ENCODE measurements at places on chromosomes 3 and 15.

DNA sequence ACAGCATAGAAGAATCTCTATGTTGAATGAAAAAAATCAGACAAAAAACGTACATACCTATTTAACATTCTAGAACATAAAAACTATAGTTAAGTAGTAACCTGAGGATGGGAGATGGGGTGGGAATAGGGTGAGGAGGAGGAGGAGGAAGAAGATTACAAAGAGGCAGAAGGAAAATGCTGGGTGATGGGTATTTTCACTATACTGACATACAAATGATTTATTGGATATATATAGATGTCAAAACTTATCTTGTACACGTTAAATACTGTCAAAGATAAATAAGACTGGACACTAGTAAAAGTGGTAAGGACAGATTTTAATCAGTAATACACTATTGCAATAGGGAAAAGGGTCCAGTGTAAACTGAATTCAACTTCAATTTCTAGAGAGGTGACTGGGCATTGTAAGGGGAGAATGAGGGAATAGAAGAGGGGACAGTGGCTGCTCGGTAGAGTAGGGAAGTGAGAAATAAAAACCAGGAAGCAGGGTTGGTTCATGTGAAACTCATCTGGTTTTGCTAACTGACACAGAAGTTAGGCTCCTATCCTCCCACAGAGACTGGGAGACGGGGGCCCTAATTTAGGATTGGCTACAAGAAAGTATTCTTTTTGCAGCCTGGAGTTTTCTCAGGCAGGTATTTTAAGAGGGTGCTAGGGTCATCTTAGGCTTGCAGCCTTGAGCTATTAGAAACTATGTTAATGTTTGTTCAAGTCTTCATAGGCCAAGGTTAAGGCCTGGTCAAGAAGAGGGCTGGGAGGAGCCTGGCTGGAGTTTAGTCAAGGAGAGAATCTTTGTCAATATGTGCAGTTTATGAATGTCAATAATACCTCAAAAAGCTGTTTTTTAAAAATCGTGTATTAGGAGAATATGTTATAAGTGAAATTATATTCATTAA lies 15.0 kb upstream of the C15orf61 start:
- DNase-seq, result no peak

DNA sequence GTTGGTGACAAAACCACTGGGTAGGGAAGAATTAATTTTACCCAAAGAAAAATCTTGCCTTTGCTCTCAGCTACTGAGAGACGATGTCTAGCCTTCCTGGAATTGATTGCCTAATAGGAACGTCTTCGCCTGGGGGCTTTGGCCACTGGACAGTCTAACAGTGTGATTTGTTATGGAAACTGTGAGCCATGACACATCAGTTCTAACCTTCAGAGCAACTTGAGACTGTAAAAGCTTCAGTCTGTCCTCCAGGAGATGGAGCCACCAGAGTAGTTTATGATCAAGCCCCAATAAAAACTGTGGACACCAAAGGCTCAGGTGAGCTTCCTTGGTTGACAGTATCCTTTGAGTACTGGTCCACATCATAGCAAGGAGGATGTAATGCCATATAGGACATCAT lies 235.8 kb upstream of the TMCO5A start:
- DNase-seq, result peak; percentile 1

DNA sequence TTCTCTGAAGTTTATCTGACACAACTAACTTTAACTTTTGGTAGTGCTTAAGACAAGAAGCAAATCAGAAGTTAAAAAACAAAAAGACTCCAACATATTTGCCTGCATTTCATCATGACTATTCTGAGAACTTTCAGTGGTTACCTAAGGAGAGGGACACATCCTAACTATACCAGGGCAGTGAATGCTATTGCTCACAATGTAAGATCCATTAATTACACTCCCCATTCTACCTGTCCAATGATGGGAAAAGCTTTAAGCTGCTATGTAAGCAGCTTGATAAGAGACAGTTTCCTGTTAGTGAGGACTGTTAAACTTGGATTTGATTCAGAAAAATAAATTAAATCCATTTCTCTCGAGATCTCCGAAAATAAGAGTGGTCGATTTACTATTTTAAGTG lies 37.5 kb downstream of the SERPINI1 start:
- DNase-seq, result no peak

DNA sequence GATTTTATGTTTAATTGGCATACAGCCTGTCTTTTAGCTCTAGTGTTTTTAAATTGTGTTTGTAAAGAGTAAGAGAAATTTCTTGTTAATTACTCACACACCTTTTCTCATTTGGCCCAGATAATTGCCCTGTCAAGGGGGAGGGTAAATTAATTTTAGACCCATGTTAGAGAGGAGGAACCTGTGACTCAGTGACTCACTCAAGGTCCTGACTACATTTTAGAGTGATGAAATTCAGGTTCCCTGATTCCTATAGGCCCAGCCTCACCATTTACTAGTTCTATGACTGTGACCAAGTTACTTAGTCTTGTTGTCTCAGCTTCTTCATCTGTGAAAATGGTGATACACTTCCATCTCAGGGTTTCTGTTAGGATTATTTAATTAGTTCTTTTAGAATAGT lies 125.2 kb upstream of the DPH6 start:
- DNase-seq, result no peak

- no peak for DNase-seq
These were observed 321.7 kb upstream of the FRG2C start for GRCh38 chr3:75342425-75342824.

- no peak for DNase-seq
These were observed 12.8 kb upstream of the GATA2 start for GRCh38 chr3:128505771-128506170.

GRCh38 chr15:38874464-38874863 lies 309.9 kb upstream of the RASGRP1 start:
- DNase-seq, result no peak

DNA sequence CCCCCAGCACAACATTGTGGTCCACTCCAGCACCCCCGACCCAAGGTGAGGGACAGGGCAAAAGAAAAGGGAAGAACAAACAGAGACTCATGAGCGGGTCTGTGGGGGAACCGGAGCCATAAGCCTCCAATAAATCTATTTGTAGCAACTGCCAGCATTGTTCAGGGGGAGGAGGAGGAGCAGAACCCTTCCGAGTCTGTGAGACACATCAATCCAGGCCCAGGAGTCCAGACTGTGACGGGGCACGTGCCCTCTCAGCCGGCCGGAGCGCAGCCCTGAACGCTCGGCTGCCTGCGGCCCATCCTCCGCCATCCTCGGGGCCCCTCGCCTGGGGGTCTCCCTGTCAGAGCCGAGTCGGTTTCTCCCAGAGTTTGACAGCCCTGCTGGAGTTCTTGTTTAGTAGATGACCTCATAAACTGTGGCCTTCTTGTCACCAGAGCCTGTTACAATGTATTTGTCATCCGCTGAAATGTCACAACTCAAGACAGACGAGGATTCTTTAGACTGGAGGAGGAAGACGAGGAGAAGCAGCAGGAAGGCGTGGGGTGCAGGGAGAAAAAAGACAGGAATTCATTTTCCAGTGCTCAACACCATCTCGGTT lies 47.9 kb downstream of the TLE3 start:
- no peak for DNase-seq

DNA sequence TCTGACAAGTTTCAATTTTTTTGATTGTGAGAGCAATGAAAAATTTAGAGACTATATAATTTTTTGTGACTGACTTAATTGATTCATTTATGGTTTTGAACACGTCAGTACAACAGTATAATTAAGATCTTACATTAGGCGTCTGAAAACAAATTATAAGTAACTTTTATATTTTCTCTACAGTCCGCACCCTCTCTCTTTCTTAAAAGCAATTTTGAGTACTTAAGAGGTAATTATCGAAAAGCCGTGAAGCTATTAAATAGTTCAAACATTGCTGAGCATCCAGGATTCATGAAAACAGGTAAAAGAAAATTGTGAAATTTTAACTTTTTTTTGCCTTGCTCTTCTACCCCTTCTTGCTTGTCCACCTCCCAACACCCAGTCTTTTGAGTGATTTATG lies 34.9 kb downstream of the CNOT10 start:
- DNase-seq, result no peak

GRCh38 chr15:49673861-49674260 lies 53.0 kb downstream of the DTWD1 start:
- DNase-seq, result no peak

- peak; percentile 45 for DNase-seq
These were observed 106.2 kb upstream of the PLAAT1 start for GRCh38 chr3:193134856-193135255.

GRCh38 chr3:25458420-25458814 lies 30.4 kb downstream of the RARB start:
- no peak for DNase-seq

- DNase-seq, result peak; percentile 5
These were observed 172.8 kb downstream of the KCNMB2 start for GRCh38 chr3:178709051-178709450.

DNA sequence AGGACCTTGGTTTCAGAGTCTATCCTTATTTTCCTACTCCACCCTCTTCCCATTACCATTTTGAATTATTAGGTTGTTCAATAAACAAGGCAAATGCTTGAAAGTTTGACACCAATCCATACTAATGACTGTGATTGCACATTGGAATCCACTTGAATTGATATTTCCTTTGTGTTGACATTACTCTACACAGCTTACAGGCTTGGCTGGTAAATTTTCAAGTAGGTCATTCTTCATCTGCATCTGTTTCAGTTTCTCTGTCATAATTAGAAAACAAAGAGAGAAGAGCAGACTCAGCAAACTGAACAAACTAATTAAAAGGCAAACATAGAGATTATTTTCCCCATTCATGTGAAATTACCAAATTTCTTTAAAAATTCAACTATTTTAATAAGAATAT lies 732.9 kb upstream of the BCHE start:
- DNase-seq, result no peak
